ENCODE measurements at places on chromosomes 6 and 20. TPM values are rescaled to one million over a fixed set of nuclear protein-coding genes. Genes with fewer than 3 reads are reported as not detected.

- H3K4me1 ChIP-seq: peaks cover 14% of the 10 kb centered on the region
- H3K36me3 ChIP-seq: no peaks in the 10 kb centered on the region
- no peak overlapping the region for H3K27ac ChIP-seq
Measured at GRCh38 chr6:34341481-34341971, 50.9 kb downstream of the NUDT3 start.

GRCh38 chr20:46423882-46424482 is 17.6 kb upstream of the ELMO2 start:
- no peaks in the 10 kb centered on the region for H3K36me3 ChIP-seq
- H3K4me1 ChIP-seq: no peaks in the 10 kb centered on the region
- H3K27ac ChIP-seq: no peak overlapping the region
- H3K27me3 ChIP-seq: no peaks in the 10 kb centered on the region
- H3K4me3 ChIP-seq: no peak overlapping the region
- DNase-seq: no peak

- no peak for DNase-seq
- H3K27me3 ChIP-seq: no peaks in the 10 kb centered on the region
- no peak overlapping the region for H3K27ac ChIP-seq
- no peaks in the 10 kb centered on the region for H3K4me1 ChIP-seq
- H3K4me3 ChIP-seq: no peak overlapping the region
Measured at GRCh38 chr6:33333666-33334065, 16.1 kb upstream of the ZBTB22 start.

DNA sequence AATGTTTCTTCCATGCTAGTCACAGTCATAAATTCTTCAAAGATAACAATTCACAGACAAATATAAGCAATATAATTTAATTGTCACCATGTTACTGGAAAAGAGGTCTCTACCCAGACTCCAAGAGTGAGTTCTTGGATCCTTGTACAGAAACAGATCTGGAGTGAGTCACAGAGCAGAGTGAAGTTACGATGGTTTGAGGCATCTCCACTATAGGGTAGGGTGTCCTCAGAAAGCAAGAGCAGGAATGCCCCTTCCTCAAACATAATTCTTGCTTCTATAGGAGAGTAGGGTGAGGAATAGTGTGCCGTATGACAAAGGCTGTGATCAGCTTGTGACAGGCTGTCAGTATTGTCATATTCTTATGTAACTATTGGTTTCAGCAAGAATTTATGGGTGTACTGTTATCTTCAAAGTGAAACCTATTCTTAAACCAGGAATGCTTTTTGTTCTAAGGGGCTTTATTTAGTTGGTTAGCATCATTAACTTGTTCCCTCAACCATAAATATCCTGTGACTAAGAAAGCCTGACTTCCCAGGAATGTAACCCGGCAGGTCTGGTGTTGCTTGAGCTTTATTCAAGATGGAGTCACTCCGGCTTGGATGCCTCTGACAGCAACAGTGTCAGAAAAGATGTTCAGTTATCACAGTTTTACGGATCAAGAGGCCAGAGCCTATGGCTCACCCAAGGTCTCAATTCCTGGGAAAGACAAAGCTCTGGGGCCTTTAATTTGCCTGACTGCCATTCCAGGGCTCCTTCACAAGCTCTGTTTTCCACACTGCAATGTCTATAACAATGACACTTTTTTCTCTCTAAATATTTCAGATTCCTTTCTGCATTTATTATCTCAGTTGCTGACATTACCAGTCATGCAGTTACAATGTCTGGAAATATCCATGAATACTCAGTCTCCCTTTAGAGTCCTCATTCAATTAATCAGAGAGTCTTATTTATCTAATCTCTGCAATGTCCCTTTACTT is 298.6 kb downstream of the C6orf118 start:
- H3K27me3 ChIP-seq: no peaks in the 10 kb centered on the region
- DNase-seq: no peak
- H3K4me3 ChIP-seq: no peak overlapping the region

- H3K4me3 ChIP-seq: no peak overlapping the region
- H3K4me1 ChIP-seq: peaks cover 19% of the 10 kb centered on the region
- H3K36me3 ChIP-seq: no peaks in the 10 kb centered on the region
- H3K27me3 ChIP-seq: no peaks in the 10 kb centered on the region
- no peak overlapping the region for H3K27ac ChIP-seq
Measured at GRCh38 chr6:45494416-45495135, 116.8 kb upstream of the SUPT3H start.

GRCh38 chr20:50930976-50931305 is 296 bp downstream of the ADNP start:
- DNase-seq: no peak
- peak overlapping the region; percentile 88 for H3K4me3 ChIP-seq
- peak overlapping the region; percentile 99 for H3K27ac ChIP-seq
- no peaks in the 10 kb centered on the region for H3K27me3 ChIP-seq
- peaks cover 46% of the 10 kb centered on the region for H3K4me1 ChIP-seq

- H3K36me3 ChIP-seq: no peaks in the 10 kb centered on the region
- no peaks in the 10 kb centered on the region for H3K4me1 ChIP-seq
Measured at GRCh38 chr20:42360621-42361020, 742.4 kb upstream of the CHD6 start.

DNA sequence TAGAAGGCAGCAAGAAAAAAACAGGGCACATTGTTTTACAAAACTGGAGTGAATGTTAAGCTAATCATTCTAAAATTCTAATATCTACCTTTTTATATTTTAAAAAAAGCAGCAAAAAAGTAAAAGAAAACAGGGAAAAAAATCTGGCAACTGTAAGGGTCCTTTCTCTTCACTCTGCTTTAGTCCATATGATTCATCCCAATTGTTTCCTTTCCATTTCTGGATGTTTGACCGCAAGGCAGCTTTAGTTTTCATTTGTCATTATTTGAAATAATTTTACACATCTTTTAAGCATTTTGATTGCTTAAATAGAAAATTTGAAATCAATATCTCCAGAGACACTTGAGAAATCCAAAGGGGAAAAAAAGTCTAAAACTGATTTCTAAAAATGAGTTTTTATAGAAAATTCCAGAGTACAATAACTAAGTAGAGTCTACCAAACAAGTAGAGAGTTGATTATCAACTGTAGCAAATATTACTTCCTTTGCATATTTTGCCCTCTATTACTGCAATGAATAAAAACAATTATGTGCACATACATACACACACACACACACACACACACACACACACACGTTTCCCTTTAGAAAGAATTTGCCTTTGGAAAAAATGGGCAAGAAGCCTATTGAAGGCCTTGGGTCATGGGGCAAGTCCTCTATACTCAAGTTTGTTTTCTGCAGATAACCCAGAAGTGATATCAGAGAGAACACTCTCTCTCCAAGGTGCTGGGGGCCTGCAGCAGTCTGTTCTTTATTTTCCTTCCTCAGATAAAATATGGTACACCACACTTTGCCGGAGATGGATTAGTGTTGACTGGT is 259.7 kb downstream of the HACE1 start:
- no peaks in the 10 kb centered on the region for H3K36me3 ChIP-seq
- no peaks in the 10 kb centered on the region for H3K4me1 ChIP-seq
- H3K27ac ChIP-seq: no peak overlapping the region
- H3K27me3 ChIP-seq: no peaks in the 10 kb centered on the region
- H3K4me3 ChIP-seq: no peak overlapping the region

DNA sequence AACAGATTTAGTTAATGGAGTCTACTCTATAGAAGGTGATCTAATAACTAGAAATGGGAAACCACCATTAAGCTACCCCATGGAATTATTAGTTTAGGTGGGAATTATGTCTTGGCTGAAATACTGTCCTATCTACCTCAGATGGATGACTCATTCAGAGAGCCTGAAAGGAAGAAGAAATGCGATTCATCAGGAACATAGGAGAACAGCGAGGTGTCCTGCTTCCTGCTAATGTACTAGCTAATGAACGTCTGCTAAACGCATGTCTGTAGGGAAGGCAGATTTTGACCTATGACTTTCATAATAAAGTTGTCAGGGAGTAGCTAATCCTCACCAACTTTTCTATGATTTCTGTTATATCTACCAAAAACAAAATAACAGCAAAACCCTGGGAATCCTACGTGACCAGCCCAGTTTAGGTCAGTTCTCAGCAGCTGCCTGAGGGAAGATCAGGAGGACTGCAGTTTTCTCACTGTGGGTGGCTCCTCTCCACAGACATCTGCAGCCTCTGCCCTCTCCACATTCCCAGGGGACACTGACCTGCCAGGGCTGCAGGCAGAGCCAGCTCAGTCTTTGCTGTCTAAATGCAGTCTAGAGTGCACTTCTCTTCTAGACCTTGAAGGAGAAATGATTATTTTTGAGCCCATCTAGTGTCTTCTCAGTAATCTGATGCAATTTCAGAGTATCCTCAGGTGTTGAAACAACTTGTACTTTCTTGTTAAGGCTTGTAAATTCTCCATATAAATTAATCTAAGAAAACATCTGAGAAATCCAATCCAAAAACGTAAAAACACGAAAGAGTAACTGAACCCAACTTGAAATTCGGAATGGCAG is 18.1 kb upstream of the SFT2D1 start:
- no peak overlapping the region for H3K4me3 ChIP-seq
- H3K27me3 ChIP-seq: no peaks in the 10 kb centered on the region
- no peak for DNase-seq
- no peaks in the 10 kb centered on the region for H3K4me1 ChIP-seq

DNA sequence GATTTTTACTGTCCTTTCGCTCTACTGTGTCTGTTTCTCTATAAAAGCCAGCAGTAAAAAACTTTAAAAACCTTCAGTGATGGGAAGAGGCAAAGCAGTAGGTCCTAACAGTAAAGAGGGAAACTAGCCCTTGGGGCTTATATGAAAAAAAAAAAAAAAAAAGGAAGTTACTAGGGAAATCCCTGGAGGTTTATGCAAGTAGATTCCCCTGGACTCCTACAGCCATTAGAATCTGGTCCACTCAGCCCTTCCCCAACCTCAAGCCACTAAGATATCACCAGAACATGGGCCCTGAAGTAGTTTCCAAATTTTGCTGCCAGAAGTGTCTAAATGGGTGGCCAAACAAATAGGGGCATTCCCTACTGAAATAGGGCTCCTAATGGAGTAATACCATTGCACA is 70.5 kb upstream of the HINT3 start:
- no peak overlapping the region for H3K27ac ChIP-seq
- DNase-seq: no peak
- no peaks in the 10 kb centered on the region for H3K27me3 ChIP-seq
- no peaks in the 10 kb centered on the region for H3K4me1 ChIP-seq

The VNN1 gene
- 2.9 TPM for polyA plus RNA-seq

The HLA-DQB1 gene
- 383 TPM for polyA plus RNA-seq

The DEFB132 gene
- polyA plus RNA-seq: not detected

The NKX2-4 gene
- polyA plus RNA-seq: not detected

The TTK gene
- 0.74 TPM for polyA plus RNA-seq
